ENCODE measurements at places on chromosomes 2 and 18.

- no peaks in the 10 kb centered on the region for H3K36me3 ChIP-seq
- DNase-seq, result no peak
- no peak overlapping the region for H3K4me3 ChIP-seq
- no peaks in the 10 kb centered on the region for H3K27me3 ChIP-seq
- H3K4me1 ChIP-seq, result no peaks in the 10 kb centered on the region
These were observed 132.9 kb downstream of the AGPS start for GRCh38 chr2:177525351-177525924.

GRCh38 chr18:8253944-8254343 lies 355.3 kb upstream of the RAB12 start:
- H3K4me1 ChIP-seq, result no peaks in the 10 kb centered on the region
- no peak overlapping the region for H3K27ac ChIP-seq
- no peaks in the 10 kb centered on the region for H3K36me3 ChIP-seq
- DNase-seq, result no peak
- H3K4me3 ChIP-seq, result no peak overlapping the region

- no peaks in the 10 kb centered on the region for H3K36me3 ChIP-seq
- H3K27ac ChIP-seq, result no peak overlapping the region
- no peaks in the 10 kb centered on the region for H3K27me3 ChIP-seq
- no peak for DNase-seq
- H3K4me1 ChIP-seq, result peaks cover 4% of the 10 kb centered on the region
These were observed 61.6 kb upstream of the NOSTRIN start for GRCh38 chr2:168740788-168741187.

DNA sequence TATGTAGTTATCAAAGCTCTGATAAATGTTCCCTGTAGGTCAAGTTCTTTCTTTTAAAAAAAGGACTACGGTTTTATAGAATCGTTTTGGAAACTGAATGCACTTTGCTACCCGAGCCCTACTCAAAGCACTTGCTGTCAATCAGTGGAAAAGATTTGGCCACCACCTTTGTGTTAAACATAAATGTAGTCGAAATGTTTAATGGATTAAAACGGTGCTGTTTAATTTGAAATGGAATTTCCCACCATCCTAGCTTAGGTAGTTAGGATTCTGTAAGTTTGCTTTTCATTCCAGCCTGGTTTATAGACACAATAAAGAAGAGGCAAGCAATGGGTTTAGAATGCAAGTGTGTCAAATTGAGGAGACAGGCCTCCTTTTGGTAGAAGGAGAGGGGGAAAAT lies 69.4 kb upstream of the MMADHC start:
- H3K27ac ChIP-seq, result no peak overlapping the region
- H3K4me3 ChIP-seq, result no peak overlapping the region
- no peak for DNase-seq
- no peaks in the 10 kb centered on the region for H3K4me1 ChIP-seq
- H3K27me3 ChIP-seq, result no peaks in the 10 kb centered on the region

DNA sequence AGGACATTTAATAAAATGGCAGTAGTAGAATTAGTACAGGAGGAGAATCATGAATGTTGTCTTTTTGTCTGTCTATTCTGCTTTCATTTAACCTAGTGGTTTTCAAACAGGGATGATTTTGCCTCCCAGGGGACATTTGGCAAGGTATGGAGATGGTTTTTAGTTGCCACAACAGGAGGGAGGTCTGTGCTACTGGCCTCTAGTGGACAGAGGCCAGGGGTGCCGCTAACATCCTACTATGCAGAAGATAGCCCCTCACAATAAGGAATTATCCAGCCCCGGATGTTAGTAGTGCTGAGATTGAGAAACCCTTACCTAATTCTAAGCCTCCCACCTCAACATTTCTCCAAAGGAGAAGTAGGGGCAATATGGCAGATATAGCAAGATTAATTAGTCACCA lies 18.3 kb downstream of the FASTKD2 start:
- no peaks in the 10 kb centered on the region for H3K27me3 ChIP-seq
- peaks cover 31% of the 10 kb centered on the region for H3K36me3 ChIP-seq
- DNase-seq, result no peak
- no peak overlapping the region for H3K4me3 ChIP-seq
- H3K27ac ChIP-seq, result no peak overlapping the region

GRCh38 chr2:230716588-230716987 lies 3.9 kb downstream of the CAB39 start:
- no peak overlapping the region for H3K4me3 ChIP-seq
- peaks cover 13% of the 10 kb centered on the region for H3K36me3 ChIP-seq
- H3K27me3 ChIP-seq, result no peaks in the 10 kb centered on the region
- H3K4me1 ChIP-seq, result peaks cover 9% of the 10 kb centered on the region
- H3K27ac ChIP-seq, result no peak overlapping the region

DNA sequence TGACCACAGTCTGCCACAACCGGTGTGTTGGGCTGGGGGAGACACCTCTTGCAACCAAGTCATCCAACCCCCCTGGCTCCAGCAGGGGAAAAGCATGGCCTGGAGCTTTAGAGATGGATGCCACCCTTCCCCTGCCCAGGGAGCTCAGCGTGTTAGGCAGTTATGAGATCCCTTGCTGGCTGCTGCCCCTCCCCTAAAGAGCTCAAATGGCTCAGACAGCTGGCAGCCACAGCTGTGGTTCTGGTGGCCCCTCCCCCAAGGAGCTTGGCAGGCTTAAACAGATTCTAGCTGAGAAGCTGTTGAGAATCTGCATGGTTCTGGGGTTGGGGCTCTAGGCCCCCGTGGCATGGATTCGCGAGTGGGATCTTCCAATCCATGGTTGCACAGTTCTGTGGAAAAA lies 64.7 kb downstream of the TEX51 start:
- H3K27me3 ChIP-seq, result no peaks in the 10 kb centered on the region
- H3K4me1 ChIP-seq, result no peaks in the 10 kb centered on the region
- H3K36me3 ChIP-seq, result no peaks in the 10 kb centered on the region
- H3K27ac ChIP-seq, result no peak overlapping the region

- no peaks in the 10 kb centered on the region for H3K36me3 ChIP-seq
- no peak for DNase-seq
- no peak overlapping the region for H3K27ac ChIP-seq
- no peaks in the 10 kb centered on the region for H3K27me3 ChIP-seq
These were observed 35.6 kb upstream of the SYT4 start for GRCh38 chr18:43312891-43313290.

- H3K36me3 ChIP-seq, result no peaks in the 10 kb centered on the region
- H3K4me1 ChIP-seq, result peaks cover 40% of the 10 kb centered on the region
- DNase-seq, result peak; percentile 88
- no peaks in the 10 kb centered on the region for H3K27me3 ChIP-seq
- H3K27ac ChIP-seq, result peak overlapping the region; percentile 82
- H3K4me3 ChIP-seq, result no peak overlapping the region
These were observed 40.5 kb upstream of the NABP1 start for GRCh38 chr2:191637182-191638078.

GRCh38 chr2:28717339-28717758 lies 34.3 kb upstream of the PPP1CB start:
- DNase-seq, result peak; percentile 42
- H3K4me3 ChIP-seq, result no peak overlapping the region
- H3K27me3 ChIP-seq, result no peaks in the 10 kb centered on the region
- H3K36me3 ChIP-seq, result no peaks in the 10 kb centered on the region
- no peaks in the 10 kb centered on the region for H3K4me1 ChIP-seq

- no peak for DNase-seq
- peak overlapping the region; percentile 70 for H3K27ac ChIP-seq
- H3K4me1 ChIP-seq, result peaks cover 3% of the 10 kb centered on the region
- H3K36me3 ChIP-seq, result no peaks in the 10 kb centered on the region
- peak overlapping the region; percentile 41 for H3K4me3 ChIP-seq
- H3K27me3 ChIP-seq, result no peaks in the 10 kb centered on the region
These were observed 64.9 kb downstream of the DNMT3A start for GRCh38 chr2:25276569-25277465.

DNA sequence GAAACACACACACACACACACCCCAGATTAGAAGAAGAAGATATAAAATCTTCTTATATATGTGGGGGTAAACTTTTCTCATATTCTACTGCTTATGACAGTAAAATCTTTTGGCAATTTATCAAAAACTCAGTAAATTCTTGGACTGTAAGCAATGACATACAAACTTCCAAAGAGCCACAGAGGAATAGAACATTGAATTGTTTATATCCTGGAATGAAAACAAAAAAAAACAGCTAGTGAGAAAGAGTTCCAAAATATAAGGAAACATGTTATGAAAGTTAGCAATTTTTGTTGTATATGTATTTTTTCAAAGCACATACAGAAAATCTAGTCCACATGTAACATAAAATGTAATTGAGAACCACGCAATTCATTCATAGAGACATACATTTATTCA lies 764.9 kb downstream of the DSC3 start:
- H3K36me3 ChIP-seq, result no peaks in the 10 kb centered on the region
- H3K4me3 ChIP-seq, result no peak overlapping the region
- DNase-seq, result no peak
- H3K27ac ChIP-seq, result no peak overlapping the region

DNA sequence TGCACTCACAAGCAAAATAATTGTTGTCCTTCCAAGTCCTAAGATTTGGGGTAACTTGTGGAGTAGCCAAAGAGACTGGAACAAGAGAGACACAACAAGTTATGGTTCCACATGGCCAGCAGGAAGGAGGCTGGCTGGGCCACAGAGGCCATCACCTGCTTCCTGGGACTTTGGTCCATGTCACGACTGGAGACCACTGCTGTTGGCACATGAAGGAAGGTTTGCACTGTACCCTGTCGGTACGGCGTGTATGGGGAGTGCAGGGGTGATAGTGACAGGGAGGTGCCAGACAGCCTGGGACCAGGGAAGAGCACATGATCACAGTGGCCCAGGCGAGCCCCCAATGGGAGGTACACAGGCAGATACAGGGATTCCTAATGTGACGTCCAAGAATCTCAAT lies 15.5 kb downstream of the SLC66A2 start:
- no peaks in the 10 kb centered on the region for H3K4me1 ChIP-seq
- no peaks in the 10 kb centered on the region for H3K27me3 ChIP-seq
- no peak overlapping the region for H3K4me3 ChIP-seq
- peaks cover 3% of the 10 kb centered on the region for H3K36me3 ChIP-seq
- H3K27ac ChIP-seq, result no peak overlapping the region
- DNase-seq, result no peak

GRCh38 chr2:184920451-184920965 lies 322.2 kb downstream of the ZNF804A start:
- no peaks in the 10 kb centered on the region for H3K36me3 ChIP-seq
- H3K27ac ChIP-seq, result no peak overlapping the region
- no peak overlapping the region for H3K4me3 ChIP-seq
- H3K27me3 ChIP-seq, result no peaks in the 10 kb centered on the region
- no peaks in the 10 kb centered on the region for H3K4me1 ChIP-seq
- no peak for DNase-seq

DNA sequence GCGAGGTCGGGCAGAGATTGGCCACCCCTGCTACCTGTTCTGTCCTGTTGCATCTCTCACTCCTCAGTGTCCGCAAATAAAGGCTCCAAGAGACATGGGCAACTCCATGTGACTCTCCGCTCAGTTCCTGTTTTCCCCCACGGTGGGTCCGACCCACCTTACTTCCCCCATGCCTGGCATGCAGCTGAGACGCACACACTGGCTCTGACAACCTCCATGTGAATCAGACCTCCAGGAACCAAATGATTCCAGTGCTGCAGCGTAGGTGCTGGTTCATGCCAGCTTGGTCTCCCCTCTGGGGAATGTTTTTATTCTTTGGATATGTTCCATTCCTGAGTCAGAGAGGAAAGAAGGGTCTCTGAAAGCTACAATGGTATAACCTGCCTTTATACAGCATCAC lies 221.5 kb downstream of the SH3RF3 start:
- DNase-seq, result no peak
- H3K36me3 ChIP-seq, result no peaks in the 10 kb centered on the region
- no peaks in the 10 kb centered on the region for H3K27me3 ChIP-seq
- no peak overlapping the region for H3K4me3 ChIP-seq

DNA sequence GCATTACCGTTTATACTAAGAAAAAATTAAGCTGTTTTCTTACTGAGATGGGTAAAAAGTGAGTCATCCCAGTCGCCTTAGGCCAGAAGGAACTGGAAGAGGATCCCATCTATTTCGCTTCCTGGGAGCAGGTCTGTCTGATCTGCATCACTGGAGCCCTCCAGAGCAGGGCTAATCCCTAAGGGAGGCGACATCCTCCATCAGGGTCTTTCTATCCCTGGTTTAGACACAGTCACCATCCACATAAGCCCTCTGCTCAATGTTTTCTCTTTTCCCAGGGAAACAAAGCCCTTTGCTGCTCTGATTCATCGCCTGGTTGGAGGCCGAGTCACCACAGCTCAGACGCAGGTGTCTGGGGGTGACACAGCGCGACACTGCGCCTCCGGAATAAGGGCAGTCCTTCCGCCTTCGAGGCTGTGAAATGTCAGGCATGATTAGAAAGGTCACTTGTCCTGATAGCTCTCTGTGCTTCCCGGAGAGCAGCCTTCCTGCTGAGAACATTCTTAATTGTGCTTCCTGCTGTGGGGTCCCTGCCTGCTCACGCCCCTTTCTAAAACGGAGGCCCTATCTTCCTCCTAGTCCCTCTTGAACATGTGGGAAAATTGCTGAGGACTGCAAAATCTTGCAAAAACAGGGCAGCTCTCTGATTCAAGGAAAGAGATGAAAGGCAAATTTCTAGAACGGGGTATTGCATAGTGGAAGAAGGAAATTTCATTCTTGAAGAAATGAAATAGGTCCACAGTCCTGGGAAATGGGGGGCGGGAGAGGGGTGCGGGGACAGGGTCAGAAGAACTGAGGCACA lies 56.3 kb downstream of the MARCHF4 start:
- no peaks in the 10 kb centered on the region for H3K36me3 ChIP-seq
- peak; percentile 21 for DNase-seq
- H3K4me1 ChIP-seq, result no peaks in the 10 kb centered on the region

Measured in small intestine (tissue), 16 donors.